ENCODE measurements at places on chromosomes 12 and 14.

DNA sequence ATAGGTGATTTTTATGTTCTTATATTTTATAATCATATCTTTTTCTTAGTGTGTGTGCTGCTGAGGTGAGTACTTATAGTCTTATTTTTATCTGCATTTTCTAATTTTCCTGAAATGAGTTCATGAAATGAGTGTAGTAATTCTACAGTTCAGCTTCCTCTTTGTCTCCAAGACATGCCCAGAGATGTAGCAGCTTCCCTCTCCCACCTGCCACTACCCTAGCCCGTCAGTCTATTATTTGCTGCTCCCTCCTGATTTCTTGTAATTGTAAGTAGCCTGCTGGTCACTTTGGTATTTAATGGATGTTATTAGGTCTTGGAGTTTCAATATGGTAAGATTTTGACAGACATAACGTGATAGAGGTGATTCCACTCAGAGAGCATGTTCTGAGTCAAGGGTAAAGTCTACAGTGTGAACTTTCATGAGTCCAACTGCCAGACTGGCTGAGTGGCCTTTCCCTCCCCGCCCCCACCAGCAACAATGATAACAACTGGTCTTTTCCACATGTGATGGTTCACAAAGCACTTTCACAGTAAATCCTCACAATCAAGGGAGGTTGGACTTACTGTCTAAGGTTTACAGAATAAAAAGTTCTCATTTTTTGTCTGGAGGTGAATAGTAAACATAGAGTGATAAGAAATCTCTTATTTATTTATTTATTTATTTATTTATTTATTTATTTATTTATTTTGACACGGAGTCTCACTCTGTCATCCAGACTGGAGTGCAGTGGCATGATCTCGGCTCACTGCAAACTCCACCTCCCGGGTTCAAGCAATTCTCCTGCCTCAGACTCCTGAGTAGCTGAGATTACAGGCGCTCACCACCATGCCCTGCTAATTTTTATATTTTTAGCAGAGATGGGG is 4.2 kb upstream of the RIPK3 start:
- no peak for DNase-seq

GRCh38 chr12:1800401-1801302 is 19.7 kb upstream of the LRTM2 start:
- no peak for DNase-seq

GRCh38 chr12:10641735-10642500 is 28.5 kb upstream of the MAGOHB start:
- no peak for DNase-seq

DNA sequence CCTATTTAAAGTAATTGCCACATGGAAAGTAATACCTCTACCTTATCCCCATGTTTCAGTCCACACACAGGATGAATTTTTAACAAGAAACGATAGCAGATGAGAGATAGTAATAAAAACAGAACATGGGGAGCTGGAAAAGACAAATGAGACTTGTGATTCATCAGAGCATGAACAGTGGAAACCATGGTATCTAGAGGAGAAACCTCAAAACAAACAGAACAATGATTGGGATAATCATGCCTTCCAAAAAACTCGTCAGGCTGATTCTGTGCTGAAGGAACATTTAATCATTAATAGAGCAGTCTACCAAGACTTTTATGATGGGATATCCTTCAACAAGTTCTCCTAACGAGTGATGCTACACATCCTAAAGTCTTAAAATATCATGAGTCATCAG is 1390.7 kb downstream of the FSCB start:
- no peak for DNase-seq

DNA sequence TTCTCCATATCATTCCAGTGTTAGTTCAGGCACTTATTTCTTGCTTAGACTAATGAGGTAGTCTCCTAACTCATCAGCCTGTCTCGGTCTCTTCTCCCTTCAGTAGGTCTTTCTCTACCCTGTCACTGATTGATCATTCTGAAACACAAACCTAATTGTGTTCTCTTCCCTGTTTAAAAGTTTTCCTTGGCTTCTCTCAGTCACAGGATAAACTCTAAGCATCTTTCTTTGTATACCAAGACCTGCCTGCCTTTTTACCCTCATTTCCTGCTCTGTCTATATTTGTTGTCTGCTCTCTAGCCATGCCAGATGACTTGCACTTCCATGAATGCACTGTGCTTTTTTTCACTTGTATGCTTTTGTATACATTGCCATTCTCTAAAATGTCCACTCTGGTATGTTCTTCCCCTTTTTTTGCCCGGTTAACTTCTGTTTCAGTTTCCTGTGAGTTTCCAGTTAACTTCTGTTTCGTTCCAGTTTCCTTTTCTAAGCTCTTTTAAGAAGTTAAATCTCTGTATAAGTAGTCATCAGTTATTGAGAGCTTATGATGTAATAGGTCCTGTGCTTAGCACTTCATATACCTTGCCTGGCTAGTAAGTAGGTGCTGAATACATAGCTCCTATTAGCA is 12.8 kb downstream of the DIP2B start:
- DNase-seq = no peak

GRCh38 chr14:64993266-64993930 is 6.7 kb downstream of the FNTB start:
- DNase-seq = no peak

DNA sequence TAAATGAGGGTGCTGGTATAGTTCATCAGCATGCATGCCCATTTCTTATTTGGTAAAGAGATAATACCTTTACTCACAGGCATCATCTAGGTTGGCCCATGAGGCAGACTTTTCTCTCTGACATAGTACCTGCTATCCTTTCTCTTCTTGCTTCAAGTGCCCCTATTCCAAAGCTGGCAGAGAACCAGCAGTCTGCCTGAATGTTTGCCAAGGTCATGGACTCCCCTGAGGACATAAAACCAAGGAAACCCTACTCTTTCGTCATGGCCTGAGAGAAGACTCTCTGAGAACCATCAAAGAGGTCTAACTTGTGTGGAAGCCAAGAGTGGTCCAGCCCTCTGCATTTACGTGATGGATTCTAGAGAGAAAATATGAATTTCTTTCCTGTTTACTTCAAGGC is 11.9 kb downstream of the PPP1R36 start:
- DNase-seq = no peak

DNA sequence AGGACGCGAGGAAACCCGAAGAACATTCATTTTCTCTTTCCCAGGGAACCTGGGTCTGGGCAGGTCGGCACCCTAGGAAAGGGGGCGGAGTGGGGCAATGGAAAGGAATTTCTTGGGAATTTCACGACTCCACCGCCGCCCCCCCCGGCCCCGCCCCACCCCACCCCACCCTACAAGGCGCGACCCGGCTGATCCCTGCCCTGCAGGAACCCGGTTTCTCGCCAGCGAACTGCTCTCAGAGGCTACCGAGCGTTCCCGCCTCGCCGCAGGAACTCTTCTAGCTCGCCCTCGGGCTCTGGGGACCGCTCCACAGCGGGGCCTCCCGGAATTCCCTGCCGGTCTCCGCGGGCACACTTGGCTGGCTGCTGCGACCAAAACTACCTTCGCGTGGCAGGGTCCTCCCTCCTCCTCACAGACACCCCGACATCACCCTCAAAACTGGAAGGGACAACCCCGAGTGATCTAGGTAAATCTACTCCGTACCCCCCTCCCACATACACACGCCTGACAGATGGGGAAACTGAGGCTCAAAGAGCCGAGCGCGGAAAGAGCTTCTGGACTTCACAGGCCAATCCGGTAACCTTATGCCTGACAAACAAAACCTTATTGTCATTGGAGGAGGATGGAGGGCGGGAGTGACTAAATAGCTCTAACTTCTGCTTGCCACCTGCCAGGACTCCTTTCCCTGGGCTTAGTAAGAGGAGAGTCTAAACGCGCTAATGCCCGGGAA is 785 bp upstream of the ACTN1 start:
- peak; percentile 65 for DNase-seq

GRCh38 chr14:88556581-88556980 is 1.8 kb upstream of the PTPN21 start:
- no peak for DNase-seq

DNA sequence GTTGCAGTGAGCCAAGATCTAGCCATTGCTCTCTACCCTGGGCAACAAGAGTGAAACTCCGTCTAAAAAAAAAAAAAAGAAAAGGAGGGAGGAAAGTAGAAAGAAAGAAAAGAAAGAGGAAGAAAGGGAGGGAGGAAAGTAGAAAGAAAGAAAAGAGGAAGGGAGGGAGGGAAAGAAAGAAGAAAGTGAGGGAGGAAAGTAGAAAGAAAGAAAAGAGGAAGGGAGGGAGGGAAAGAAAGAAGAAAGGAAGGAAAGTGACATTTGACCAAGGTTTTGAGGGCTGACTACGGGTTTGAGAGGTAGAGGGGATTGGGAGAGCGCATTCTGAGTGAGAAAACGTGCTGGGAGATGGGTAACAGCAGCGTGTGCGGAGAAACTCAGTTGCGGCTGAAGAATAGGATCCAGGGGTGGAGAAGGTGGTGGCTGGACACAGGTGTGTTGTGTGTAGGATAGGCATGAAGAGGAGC is 521 bp upstream of the PAPLN start:
- no peak for DNase-seq

GRCh38 chr14:53043027-53043581 is 92.3 kb upstream of the FERMT2 start:
- DNase-seq = no peak

DNA sequence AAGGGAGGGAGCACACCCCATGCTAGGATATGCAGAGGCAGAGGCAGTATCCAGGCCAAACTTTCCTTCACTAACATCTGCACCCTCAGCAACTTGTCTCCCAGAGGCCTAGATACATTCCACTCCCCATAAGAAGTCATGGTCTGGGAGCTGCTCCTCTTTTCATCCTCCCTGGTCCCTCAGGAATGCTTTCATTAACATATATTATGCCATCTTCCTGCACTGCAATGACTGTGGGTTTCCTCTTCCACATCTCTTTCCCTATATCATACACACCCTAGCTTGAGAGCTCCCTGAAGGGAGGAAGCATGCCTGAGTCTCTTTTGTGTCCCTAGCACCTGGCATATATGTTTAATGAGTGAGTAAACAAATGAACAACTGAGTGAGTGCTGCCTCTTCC is 8.6 kb downstream of the DDN start:
- DNase-seq = no peak

DNA sequence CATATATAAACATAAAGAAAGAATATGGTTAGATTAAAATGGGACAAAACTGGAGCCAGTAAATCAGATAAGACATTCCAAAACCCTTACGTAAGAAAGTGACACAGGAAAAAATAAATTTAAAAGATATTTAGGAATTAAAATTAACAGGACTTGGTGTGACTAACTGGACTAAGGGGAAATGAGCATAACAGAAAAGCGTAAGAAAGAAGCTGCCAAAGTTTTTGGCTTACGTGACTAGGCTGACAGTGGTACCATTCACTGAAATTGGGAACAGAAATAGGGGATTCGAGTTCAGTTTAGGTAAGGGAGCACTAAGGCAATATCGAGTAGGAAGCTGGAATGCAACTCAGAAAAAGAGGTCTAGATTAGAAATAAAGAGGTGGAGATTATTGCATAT is 7.8 kb downstream of the CDK17 start:
- DNase-seq = no peak

DNA sequence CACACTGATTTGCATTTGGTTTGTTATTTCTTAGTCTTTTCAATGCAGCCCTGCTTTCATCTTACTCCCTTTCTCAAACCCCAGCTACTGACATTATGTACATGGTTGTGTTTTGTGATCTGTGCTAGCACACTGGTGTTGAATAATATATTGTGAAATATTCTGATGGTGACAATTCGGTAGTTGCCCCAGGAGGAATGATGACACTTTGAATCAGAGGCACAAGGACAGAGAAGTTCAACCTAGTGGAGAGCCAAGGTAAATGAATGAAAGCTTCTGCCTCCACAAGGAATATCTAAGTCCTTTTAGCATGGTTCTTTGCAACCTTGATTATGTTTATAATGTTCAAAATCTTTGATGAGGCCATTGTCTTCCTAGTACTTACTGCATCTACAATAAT is 159.9 kb downstream of the PDE3A start:
- no peak for DNase-seq

DNA sequence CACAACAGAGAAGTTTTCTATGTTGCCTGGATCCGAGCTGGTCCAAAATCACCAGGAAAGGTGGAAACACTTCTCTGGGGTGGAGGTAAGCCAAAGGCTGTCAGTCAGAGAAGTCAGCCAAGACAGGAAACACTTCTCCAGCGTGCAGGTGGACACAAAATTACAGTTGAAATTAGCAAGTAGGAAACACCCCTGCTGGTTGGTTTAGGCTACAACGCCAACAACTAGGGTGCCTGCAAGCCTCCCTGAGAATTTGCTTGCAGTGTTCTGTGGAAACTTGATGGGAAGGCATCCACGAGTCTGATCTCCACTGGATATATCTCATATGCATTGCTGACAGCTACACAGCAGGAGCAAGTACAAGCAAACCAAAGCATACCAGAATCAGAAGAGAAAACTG is 600.5 kb downstream of the RERGL start:
- no peak for DNase-seq

GRCh38 chr12:23356927-23357708 is 592.4 kb downstream of the SOX5 start:
- no peak for DNase-seq

All from HAP-1 (cell line).